ENCODE measurements at places on chromosomes 7 and 10.

GRCh38 chr10:17561111-17561510 is 56.1 kb downstream of the HACD1 start:
- DNase-seq = peak; percentile 62

GRCh38 chr10:70097459-70097858 is 35.2 kb downstream of the AIFM2 start:
- no peak for DNase-seq

DNA sequence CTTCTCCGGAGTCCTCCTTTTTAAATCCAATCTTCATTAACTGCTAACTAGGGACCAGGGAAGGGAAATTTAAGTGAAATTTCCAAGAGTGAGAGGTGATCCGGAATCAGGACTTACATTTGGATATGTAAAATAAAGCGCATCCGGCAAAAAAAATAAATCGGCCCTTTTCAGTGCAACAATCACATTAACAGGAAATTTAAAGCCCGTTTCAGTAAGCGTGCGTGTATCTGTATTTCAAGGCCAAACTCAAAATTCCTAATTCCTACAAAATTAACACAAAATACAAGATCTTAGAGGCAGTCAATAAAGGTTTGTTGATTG is 771 bp downstream of the DNAJC9 start:
- no peak for DNase-seq

- no peak for DNase-seq
These were observed 279.6 kb downstream of the DNAJB6 start for GRCh38 chr7:157616426-157616825.

DNA sequence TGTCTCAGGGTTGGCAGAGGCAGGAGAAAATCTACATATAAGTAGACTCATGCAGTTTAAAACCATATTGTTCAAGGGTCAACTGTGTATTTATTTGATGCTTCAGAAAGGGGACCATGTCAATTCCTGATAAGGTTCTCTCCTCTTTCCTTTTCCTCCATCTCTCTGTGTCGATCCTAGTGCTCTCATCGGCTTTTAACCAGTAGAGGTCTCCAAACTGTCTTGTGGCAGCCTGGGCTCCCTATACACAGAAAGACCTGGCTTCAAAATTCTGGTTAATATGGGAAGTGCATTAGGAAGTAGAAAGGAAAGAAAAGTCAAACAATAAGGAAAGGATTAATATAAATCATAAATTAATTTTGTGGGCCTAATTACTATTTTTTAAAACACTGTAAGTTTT is 304.4 kb upstream of the C7orf33 start:
- DNase-seq = peak; percentile 34

- DNase-seq = no peak
These were observed 7.9 kb upstream of the EMX2 start for GRCh38 chr10:117534321-117535297.

DNA sequence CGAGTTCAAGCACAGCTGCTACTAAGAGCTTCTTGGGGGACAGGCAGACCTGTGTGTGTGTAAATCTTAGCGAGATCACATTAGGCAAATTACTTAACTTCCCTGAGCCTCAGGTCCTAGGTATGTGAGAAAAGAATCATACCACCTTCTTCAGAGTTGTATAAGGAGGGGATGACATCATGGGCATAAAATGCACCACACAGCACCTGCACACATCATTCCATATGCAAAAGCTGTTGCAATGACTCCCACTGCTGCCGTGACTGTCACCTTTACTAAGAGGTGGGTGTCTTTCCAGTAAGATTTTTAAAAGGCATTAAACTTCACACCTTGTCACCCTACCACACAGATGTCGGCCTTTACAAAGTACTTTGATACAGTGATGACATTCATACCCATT is 146.0 kb downstream of the FANK1 start:
- DNase-seq = peak; percentile 90

- DNase-seq = no peak
These were observed 386.0 kb upstream of the SHH start for GRCh38 chr7:156198277-156198676.

DNA sequence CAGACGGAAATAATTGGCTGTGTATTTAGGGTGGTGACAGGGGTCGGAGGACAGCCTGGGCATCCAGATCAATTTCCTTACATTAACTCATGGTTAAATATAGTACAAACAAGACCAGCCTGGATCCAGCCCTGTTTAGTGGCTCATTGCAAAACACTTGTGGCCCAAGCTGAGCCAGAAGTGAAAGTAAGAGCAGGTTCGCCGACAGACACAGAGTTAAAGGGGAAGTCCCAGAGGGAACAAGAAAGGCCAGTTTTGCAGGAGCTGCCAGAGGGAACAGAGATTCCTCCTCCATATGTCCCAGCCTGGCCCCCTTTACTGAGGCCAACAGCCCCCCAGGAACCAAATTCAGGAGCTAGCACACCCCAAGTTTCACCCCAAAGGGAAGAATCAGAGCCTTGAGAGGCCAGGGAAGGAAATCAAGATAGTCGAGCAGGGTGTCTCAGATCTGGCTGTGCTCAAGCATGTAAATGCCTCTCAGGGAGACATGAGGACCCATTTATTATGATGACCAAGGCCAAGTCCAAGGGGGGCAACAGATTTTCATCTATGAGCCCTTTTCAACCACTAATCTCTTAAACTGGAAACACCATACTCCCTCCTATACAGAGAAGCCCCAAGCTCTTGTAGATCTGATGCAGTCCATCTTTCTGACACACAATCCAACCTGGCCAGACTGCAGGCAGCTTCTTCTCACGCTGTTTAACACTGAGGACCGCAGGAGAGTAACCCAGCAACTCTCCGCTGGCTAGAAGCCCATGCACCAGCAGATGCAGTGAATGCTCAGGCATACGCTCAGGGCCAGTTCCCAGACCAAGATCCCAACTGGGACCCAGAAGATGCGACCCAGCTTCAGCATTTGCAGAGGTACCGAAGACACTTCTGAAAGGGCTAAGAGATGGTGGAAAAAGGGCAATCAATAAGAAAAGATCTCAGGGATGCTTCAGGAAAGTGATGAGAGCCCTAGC is 15.9 kb upstream of the ADCK2 start:
- DNase-seq = peak; percentile 94

- DNase-seq = no peak
These were observed 77.7 kb upstream of the GPR37 start for GRCh38 chr7:124843336-124843735.

DNA sequence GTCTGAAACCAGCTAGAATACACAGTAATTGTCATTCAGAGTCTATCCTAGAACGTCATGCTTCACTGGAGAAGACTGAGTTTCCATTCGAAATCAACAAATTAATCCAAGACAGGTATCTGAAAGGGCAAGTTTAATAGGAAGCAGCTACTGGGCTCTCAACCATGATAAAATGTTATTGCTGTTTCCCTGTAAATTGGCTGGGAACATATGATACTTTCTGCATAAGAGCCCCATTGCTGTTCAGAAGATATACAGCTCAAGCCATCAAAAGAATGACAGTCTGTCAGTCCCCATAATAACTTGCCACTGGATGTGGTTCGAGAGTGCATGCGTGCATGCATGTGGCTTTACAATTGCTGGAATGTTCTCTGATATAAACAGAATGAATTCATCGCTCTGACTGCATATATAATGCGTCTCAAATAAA is 129.0 kb downstream of the HIBADH start:
- DNase-seq = no peak

DNA sequence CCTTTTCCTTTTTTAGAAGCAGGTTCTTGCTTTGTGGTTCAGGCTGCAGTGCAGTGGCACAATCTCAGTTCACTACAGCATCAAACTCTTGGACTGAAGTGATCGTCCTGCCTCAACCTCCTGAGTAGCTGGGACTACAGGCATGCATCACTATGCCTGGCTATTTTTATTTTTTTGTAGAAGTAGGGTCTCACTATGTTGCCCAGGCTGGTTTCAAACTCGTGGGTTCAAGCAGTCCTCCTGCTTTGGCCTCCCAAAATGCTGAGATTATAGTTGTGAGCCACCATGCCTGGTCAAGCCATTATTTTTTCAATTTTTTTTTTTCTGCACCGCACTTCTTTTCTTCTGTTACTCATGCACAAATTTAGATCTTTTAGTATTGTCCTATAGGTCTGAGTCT is 154.7 kb downstream of the ADK start:
- no peak for DNase-seq

GRCh38 chr7:2066251-2066919 is 166.4 kb downstream of the MAD1L1 start:
- no peak for DNase-seq

- no peak for DNase-seq
These were observed 134.2 kb downstream of the TSPAN12 start for GRCh38 chr7:120723465-120724385.

GRCh38 chr7:88789480-88790064 is 6.0 kb downstream of the TEX47 start:
- DNase-seq = peak; percentile 44

- peak; percentile 68 for DNase-seq
These were observed 209.1 kb downstream of the CCSER2 start for GRCh38 chr10:84537447-84537931.

DNA sequence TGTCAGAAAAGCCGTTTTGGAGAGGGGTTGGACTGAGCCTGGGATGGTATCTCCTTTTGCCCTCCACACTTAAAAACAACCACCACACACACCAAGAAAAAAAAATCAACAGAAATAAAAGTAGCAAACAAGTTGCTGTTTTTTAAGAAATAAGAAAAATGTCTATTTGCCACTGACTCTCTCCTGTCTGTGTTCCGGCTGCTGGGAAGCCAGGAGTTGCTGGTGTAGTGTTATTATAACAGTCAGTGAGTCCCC is 163 bp downstream of the EGR2 start:
- DNase-seq = no peak

- no peak for DNase-seq
These were observed 125.8 kb downstream of the CACNA2D1 start for GRCh38 chr7:82317760-82318159.

- DNase-seq = peak; percentile 41
These were observed 12.1 kb downstream of the ABCA13 start for GRCh38 chr7:48183370-48183743.

- DNase-seq = peak; percentile 60
These were observed at the start of gene LRRC4 for GRCh38 chr7:128030654-128031611. Gene LRRC4, minus strand, starts transcription at chr7:128031437. Its CDS starts 797 bp downstream, at chr7:128030640.

DNA sequence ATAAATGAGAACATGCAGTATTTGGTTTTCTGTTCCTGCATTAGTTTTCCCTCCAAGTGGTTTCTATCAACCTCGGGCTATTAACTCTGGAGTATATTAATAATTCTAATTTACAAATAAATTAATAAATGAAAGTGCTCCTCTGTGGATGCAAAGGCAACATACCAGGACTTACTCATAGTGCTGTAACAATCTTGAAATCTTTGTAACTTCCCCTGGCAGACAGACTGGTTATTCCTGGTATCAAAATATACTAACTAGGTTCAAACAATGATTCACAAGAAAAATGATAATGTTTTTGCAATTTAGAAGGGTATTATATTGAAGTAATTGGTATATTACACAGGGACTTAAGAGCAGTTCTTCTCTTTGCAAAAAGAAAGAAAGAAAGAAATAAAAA is 177.2 kb downstream of the FANK1 start:
- DNase-seq = peak; percentile 78

DNA sequence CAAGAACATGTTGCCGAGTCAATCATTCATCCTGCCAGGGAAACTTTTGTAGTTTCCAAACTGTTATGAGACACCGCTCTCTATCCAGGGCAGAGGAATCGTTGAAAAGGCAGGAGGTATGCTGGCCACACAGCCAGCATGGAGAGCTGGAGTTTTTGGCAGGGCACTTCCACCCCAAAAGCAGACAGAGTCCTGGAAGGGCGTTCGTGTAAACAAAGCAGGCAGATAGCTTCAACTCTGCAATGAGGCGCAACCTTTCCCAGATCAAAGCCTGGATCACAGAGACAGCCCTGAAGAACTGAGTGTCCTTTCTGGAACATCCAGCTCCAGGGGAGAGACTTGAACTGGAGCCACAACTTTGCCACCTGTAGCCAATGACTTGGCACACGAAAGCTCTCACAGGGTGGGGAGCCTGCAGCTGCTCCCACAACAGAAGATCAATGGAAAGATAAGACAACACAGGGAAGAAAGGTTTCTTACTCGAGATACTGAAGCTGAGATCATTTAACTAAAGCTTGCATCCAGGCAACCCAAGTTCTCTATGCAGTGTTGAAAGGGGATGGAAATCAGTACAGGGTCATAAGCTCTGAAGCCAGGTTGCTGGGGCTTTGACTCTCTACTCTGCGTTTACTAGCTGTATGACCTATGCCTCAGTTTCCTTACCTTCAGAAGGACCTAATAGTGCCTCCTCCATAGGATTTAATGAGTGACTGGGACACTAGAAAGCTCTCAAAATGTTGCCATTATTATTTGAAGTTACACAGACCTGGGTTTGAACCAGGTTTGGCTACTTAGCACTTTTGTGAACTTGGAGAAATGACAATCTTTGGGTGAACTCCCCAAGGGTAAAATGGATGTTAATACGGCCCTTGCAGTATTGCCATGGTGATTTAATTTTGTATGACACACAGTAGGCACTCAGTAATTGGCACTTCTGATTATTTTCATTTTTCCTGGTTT is 434.8 kb upstream of the NPVF start:
- DNase-seq = no peak

DNA sequence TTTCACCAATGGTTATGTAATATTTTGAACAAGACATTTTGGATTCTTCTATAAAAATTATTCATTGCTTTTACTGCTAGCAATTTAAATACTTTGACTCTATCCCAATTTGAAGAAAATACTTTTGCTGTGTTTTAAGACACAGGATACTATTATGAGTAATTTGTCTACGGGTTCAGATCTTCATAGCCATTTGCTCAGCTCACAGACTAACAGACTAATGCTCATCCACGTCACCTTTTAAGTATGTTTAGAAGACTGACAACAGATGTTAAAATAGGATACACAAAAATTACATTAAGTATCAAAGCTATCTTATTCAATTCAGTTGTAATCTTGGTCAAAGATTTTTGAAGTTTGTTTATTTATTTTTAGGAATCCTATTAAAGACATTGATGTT is 251.3 kb upstream of the CHRM2 start:
- DNase-seq = no peak

GRCh38 chr10:112524641-112525040 is 77.6 kb downstream of the VTI1A start:
- DNase-seq = no peak

DNA sequence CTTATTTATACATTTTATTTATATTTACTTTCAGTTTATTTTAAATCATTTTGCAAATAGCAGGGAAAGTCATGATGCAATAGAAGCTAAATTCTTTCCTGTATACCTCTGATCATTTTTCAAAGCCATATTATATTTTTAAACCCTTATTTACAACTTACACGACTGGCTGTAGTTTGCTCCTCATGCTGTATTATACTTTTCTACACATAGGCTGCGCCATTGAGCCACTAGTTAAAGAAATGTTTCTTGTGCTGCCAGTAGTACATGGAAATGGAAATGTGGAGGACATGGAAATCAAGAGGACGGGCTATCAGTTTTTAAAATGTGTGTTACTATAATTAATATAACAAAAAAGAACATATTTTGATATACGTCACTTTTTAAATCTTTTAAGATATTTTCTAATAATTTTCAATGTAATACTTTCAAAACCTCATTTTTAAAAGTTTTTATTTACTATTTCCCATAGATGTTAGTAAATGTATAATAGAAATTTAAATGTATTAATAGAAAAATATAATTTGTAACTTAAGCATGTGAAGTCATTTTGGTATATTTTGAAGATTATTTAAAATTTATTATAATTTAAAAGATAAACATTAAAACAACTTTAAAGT is 118.5 kb downstream of the VTI1A start:
- DNase-seq = peak; percentile 78

Data from epithelial cell of esophagus (primary cell).